Effector CD4-positive, alpha-beta T cell (primary cell): ENCODE measurements at places on chromosomes 4 and X.

- no peak for DNase-seq
Measured at GRCh38 chr4:152693871-152694270, 14.1 kb upstream of the TMEM154 start.

- no peak for DNase-seq
Measured at GRCh38 chr4:117740736-117741135, 293.6 kb upstream of the NDST3 start.

- no peak for DNase-seq
Measured at GRCh38 chr4:188282471-188283232, 143.4 kb downstream of the TRIML1 start.

DNA sequence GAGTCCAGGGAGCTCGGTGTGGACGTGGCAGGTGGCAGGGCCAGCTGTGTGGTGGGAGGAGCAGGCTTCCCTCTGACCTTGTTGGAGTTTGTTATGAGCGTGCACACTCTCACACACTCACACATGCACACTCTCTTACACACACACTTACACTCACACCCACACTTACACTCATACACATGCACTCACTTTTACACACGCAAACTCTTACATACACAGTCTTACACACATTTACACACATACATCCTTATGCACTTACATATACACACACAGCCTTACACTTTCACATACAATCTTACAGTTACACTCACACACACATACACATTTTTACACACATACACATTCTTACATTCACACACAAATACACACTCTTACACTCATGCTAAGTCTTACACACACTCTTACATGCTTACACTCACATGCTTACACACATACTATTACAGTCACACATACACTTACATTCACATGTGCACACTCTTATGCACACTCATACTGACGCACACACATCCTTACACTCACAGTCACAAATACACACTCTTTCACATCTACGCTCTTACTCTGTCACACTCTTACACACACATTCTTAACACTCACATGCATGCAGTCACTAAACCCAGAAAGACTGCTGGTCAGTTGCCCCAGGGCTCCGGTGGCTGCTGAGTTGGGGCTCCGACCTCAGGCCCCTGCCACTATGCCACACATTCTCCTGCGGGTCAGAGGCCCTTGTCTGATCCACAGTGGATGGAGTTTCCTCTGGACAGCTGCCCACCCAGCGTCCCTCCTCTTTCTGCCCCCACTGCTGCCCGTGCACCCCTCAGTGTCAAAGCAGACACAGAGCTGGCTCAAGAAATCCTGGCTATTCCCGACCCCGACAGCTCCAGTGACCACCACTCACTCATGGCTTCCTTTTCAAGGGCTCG is 95.8 kb downstream of the ADRA2C start:
- DNase-seq = no peak

- no peak for DNase-seq
Measured at GRCh38 chr4:545612-546011, 30.5 kb downstream of the TMEM271 start.

DNA sequence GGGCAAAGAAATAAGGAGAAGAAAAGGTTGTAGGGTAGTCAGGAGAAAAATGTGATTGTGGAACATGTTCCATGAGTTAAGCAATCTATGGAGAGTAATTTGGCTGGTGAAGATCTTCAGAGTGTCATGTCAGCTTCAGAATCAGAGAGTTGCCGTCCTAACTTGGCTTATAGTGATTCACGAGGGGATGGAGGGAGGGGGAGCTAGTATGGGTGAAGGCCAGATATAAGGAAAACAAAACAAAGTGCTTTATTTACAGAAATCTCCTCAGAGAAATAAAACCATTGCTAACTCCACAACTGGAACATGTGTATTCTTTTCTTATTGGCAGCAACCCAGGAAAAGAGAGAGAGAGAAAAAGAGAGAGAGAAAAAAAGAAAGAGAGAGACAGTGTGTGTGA is 256.5 kb upstream of the NRK start:
- no peak for DNase-seq

- DNase-seq = no peak
Measured at GRCh38 chr4:68366600-68366999, 16.7 kb upstream of the YTHDC1 start.

DNA sequence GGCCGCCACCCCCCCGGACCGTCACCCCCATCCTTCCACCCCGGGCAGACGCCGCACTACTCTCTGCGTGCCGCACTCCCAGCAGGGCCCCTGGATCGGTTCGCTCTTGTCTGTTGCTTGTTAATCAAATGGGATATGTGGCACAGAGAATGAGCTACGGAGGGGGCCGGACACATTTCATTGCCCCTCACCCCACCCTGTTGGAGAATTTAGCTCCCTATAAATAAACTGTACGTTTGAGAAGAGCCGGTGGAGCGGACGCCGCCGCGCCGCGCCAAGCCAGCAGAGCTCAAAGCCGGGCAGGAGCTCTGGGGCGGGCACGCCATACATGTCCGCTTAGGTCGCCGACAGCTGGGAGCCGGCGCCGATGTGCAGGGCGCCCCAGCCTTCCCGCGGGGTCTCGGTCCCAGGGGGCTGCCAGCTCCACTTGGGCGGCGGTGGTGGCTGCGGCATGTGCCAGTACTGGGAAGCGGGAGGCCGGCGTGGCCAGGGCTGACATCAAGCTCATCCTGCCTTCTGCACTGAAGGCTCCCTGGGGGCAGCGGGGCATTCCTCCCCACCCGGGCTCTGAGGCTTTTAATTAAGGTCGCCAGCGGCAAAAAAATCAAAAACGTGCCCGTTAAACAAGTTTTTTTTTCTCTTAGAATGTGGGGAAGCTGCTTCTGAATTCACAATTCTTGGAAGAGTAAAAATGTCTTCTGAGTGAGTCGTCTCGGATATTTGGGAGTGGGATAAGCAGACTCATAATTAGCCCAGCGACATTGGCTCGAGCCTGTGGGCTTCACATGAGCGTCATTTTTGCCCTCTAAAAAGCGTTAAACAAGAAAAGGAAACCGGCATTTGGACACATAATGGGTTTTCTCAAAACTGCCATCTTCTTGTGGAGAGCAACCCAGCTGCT is 1.1 kb upstream of the PCDH19 start:
- no peak for DNase-seq

GRCh38 chr4:121192480-121192879 is 28.4 kb upstream of the TNIP3 start:
- DNase-seq = no peak

DNA sequence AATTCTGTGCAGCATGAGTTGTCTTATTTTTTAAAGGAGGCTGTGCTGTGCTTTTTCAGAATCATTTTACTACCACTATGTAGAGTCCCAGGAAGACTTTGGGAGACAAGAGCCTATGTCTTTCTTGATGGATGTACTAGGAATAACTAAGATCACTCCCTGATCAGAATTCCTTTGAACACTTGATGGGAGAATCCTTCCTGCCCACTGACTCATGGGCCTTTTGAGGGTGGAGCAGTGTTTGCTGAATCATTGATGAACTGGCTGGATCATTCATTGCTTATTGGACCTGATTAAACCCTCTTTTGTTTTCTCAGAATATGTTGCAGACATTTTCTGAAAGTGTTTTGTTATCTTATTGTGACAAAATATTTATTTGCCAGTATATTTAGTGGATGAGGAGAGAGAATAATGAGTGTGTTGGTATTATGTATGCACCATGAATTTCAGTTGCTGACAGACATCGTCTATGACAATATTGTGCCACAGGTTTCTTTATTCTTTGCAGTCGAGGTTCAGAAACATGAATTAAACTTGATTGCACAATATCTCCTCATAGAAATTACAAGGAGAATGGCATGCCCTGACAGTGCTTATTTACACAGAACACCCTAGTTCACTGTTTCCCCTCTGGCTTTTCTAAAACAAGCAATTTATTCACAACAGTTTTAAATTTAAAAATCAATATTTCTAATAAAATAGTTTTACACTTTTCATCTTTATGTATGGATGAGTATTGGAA is 36.3 kb downstream of the POU4F2 start:
- no peak for DNase-seq

DNA sequence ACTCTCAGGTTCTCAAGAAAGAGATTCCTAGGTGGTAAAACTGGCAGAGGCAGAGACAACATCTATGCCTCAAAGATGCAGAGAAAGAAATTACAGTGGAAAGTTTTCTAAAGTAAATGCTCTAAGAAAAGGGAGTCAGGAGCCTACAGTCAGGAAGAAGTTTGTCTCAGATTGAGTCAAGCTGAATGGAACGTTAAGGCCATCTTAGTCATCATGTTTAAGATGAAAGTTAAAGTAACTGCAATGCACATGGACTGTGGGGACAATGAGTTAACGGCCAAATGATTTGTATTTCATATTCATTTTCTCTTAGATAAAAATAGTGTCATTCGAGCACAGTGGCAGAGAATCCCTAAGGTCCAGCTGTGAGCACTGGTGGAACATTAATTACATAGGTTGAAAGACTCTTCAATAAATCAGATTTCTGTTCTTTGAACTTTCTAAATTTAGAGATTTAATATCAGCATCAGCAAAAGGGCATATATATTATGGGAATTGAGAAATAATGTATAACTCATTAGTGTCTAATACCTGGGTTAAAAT is 384.6 kb downstream of the DTHD1 start:
- DNase-seq = no peak

- DNase-seq = no peak
Measured at GRCh38 chrX:8946563-8946962, 87.4 kb downstream of the FAM9B start.

GRCh38 chrX:32847921-32848320 is 363.4 kb downstream of the DMD start:
- DNase-seq = no peak

DNA sequence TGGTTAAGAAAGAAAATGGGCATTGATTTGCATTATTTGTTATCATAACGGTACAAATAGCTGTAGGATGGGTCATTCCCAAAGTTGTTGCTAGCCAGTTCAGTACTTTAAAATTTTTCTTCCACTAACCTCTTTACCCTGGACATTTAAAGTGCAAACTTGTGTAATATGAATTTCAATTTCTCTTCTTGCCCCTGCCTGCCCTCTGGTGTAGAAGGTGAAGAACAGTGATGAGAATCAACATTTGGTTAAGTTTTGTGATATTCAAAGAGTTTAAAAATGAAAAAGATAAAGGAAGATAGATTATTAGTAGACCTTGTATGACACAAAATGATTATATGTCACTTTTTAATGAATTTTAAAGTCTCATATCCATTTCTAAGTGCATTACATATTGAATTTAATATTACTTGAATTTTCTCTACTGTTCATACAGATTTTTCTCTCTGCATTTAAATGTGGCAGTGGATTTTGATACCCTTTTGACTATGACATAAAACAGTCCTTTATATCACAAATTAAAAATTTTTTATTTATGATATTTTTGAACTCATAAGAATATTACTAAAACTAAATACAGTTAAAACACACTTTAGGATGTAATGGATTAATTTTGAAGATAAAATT is 337.7 kb downstream of the BMPR1B start:
- no peak for DNase-seq

GRCh38 chr4:141473952-141474351 is 162.4 kb upstream of the IL15 start:
- no peak for DNase-seq

- no peak for DNase-seq
Measured at GRCh38 chr4:21845663-21846062, 102.9 kb downstream of the KCNIP4 start.

- no peak for DNase-seq
Measured at GRCh38 chrX:24955372-24955930, 60.3 kb downstream of the ARX start.

GRCh38 chr4:141158219-141158618 is 24.9 kb upstream of the RNF150 start:
- DNase-seq = no peak

DNA sequence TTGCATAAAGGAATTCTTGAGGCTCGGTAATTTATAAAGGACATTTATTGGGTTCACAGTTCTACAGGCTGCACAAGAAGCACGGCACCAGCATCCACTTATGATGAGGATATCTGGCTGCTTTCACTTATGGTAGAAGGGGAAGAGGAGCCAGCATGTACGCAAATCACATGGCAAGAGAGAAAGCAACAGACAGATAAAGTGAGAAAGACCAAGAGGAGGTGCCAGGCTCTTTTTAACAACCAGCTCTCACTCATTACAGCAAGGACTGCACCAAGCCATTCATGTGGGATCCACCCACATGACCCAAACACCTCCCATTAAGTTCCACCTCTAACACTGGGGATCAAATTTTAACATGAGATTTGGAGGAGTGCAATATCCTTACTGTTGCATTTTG is 1198.2 kb downstream of the ADGRL3 start:
- no peak for DNase-seq

- DNase-seq = no peak
Measured at GRCh38 chr4:87365348-87365747, 25.6 kb downstream of the HSD17B11 start.

DNA sequence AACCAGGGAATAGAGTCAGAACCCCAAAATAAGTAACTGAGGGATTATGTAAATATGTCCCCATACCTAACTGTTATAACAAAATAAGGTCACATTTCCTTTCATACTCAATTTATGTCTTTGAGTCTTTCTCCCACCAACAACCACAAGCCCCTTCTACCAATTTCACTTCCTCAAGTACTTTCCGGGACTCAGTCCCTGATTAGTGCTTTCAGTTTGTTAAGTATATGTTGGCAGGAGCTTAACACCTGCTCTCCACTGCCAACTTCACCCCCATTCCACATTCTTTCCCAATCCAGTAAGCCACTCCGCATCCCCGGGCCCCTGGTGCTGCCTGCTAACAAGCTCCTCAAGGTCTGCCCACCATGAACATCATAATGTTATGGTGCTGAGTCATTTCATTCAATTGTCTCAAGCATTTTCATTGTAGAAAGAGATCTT is 71.3 kb upstream of the SPRY1 start:
- DNase-seq = no peak

GRCh38 chr4:149055624-149056023 is 613.4 kb upstream of the NR3C2 start:
- DNase-seq = no peak

- no peak for DNase-seq
Measured at GRCh38 chr4:1417522-1418390, 11.5 kb upstream of the NKX1-1 start.

DNA sequence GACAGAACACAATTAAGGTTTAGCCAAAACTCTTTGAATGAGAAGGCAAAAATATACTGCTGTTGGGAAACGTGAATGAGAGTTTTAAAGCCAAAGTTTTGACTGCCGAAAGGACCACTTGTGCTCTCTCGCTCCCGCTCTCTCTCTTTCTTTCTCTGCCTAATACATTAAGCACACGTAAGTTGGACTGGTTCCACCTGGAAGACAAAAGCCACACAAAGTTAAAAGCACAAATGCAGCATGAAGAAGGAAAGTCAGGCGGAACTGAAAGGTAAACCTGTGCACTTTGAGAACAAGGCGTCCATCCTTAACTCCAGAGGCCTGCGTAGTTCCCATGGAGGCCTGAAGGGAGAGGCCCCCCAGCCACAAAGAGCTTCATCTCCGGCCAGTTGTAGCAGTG is 1.9 kb downstream of the DCAF12L2 start:
- DNase-seq = no peak
